ENCODE measurements at places on chromosomes 7 and 10.
A peak's percentile ranks its signal among the peaks of the same experiment; 100 is the strongest.

DNA sequence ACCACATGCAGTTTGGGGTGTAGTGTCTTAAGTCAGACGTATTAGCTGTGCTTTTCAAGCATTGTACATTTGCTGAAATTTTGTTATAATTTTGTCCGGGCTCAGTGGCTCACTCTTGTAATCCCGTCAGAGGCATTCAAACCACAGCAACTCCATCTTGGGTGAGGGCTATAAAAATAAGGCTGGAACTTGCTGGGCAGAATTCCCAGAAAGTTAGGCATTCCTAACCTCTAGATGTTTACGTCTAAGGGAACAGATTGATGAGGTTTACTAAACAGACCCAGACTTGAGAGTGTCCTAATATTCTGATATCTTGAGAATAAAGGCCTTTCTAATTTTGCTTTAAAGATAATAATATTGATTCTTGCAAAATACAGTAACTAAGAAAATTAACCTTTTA, 957.8 kb downstream of the NXPH1 start:
- DNase-seq: no peak

DNA sequence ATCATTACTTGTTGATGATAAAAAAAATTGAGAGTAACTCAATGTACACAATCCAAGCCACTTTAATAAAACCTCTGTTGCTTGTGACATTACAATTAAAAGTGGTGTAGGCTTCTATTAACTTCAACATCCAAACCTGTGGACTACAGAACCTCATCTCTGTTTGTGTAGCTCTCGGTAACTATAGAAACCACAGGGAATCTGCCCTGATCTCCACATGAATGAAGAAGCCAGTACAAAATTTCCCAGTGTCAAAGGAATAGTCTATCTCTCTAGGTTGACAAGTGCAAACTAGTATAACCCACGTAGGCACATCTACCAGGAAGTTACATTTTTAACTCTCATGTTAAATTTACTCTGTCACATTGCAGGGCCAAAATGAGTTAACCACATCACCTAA, 204.3 kb downstream of the CHCHD3 start:
- DNase-seq: no peak

GRCh38 chr10:122703483-122704448, 4.1 kb upstream of the C10orf120 start:
- peak; percentile 72 for DNase-seq

- DNase-seq: no peak
These were observed 455.7 kb downstream of the DGKB start for GRCh38 chr7:14446829-14447228.

DNA sequence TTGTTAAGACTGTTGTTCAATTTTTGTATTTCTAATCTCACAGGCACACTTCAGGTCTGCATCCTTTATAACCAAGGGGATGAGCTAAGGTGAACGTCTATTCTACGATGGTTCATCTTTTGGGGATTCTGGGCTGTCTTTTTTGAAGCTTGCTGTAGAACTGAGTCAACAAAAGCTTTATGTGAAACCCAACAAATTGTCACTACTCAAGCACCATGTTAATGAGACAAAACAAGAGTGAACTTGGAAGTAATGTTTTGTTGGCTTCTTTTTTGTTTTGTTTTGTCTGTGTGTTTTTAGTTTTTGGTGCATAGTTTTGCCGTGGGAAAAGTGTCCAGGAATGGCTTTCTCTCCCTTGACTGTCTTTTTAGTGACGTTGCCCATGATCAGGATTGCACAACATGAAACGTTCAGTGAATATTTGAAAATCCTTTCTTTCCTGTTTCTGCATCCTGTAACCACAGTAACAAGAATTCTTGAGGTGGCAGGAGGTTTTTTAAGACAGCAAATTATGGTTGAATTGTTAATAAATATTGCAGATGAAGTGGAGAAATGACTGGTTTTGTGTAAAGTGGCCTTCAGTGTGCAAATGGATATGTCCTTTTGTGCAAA, 65.6 kb downstream of the WIPF3 start:
- DNase-seq: peak; percentile 93

DNA sequence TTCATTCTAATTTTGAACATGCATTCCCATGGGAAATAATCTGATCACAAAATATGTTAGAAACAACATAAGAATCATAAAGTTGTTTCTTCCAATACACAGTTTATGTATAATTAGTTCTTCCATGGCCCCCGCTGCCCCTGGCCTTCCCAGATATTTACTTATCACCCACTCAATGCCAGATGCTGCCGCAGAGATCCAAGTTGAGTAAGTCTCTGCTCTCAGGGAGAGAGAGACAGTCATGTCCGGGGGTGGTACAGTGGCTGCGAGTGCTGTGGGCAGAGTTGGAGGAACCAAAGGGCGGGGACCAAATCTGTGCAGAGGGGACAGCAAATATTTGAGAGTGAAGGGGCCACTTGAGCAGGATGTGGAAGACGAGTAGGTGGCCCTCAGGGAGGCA, 37.1 kb downstream of the COL26A1 start:
- DNase-seq: no peak

DNA sequence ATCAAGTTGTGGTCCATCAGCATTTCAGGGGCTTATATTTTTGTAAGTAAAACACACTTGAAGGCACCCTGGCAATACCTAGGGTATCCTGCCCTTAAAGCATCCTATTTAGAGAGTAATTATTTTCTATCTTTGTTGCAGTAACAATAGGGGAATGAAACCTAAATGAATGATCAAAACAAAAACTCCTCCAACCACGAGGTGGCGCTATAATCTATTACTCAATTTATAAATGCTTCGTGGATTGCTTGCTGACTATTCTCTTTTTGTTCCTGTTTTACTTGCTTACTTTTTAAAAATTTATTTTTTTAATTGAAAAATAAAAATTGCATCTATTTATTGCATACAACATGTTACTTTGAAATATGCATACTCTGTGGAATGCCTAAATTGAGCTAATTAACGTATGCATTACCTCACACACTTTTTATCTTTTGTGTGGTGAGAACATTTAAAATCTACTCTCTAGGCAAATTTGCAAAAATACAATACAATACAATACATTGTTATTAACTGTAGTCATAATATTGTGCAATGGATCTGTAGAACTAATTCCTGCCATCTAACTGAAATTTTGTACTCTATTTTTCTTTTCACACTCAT, 147.7 kb upstream of the BMPER start:
- DNase-seq: peak; percentile 76

- no peak for DNase-seq
These were observed 4.7 kb downstream of the STOX1 start for GRCh38 chr10:68831961-68832455.

- DNase-seq: no peak
These were observed 58.1 kb upstream of the KIAA1217 start for GRCh38 chr10:24150853-24151252.

- no peak for DNase-seq
These were observed 46.1 kb downstream of the PTPRN2 start for GRCh38 chr7:158541346-158542010.

- DNase-seq: peak; percentile 99
These were observed 258.2 kb downstream of the SDK1 start for GRCh38 chr7:3559278-3559677.

- no peak for DNase-seq
These were observed 15.8 kb upstream of the SAMD8 start for GRCh38 chr10:75095631-75096030.

DNA sequence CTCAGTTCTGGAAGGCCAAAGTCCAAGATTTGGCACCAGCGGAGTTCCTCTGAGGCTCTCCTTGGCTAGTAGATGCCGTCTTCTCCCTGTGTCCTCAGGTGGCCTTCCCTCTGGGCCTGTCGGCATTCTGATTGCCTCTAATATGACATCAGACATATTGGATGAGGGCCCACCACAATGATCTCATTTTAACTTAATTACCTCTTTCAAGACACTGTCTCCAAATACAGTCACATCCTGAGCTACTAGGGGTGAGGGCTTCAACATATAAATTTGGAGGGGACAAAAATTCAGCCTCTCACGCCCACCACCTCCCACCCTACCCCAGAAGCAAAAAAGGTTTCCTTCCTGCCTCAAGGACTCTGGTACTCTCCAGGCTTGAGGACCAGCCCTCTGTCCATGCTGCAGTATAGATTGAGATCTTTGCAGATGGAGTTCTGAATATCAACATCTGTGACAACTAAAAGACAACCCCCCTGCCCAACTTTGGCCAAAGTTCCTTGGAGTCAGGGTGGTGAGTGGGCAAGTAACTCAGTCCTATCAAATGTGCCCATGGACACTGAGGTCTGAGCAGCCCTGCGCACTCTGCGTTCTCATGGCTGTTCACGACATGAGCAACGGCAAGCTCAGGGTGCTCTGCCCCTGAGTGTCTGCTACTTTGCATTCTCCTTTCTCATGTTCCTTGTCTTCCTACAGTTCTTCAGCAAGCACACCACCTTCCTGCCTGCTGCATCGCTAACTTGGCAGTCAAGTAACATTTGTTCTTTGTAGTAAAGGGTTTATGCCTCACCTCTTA, 11.5 kb downstream of the TMEM176B start:
- no peak for DNase-seq

DNA sequence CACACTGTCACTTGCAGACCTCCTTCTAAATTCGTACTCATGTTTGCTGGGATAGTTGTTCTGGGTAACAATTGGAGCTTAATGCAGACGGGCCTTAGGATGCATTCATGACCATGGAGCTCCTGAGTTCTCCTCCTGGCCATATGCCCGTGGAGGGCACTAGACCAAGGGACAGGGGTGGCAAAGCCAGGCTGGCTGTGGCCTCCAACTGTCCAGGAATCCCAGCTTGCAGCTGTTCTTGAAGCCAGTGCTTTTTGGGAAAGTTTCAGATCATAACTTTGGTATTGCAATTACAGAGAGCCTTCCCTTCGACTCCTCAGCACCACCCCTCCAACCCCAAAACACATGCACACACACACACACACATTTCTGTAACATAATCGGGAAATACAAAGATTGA, 30.6 kb downstream of the ANTXRL start:
- no peak for DNase-seq

GRCh38 chr10:128337860-128338378, 211.7 kb upstream of the MKI67 start:
- DNase-seq: no peak

GRCh38 chr7:17501441-17502212, 203.2 kb downstream of the AHR start:
- peak; percentile 48 for DNase-seq

DNA sequence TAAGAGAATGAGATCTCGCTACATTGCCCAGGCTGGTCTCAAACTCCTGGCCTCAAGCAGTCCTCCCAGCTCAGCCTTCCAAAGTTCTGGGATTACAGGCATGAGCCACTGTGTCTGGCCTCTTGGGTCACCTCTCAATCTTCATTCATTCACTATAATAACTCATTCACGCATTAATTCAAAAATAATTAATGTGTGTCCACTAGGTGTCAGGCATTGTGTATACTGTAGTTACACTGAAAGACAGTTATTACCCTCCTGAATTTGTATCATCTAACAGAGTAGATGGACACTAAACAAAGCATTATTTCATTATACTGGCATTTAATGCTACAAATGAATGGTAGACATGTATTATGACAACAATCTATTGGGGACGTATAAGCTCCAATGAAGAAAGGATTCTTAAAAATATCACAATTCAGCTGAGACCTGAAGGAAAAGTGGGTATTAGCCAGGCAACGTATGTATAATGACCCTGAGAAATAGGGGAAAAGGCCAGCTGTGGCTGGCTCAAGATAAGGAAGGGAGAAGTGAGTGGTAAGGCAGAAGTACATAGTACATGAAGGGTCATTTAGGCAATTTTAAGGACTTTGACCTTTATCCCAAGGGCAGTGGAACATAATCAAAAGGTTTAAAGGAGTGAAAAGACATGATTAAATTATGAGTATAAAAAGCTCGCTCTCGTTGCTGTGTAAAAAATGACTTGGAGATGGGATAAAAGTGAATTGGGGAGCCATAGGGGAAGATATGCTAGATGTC, 150.7 kb downstream of the BTAF1 start:
- DNase-seq: peak; percentile 21

- no peak for DNase-seq
These were observed 97.2 kb downstream of the PRKCQ start for GRCh38 chr10:6482737-6483357.

- no peak for DNase-seq
These were observed 8.1 kb downstream of the STK32C start for GRCh38 chr10:132299371-132300336.

GRCh38 chr7:52909131-52909530, 126.3 kb upstream of the POM121L12 start:
- no peak for DNase-seq

GRCh38 chr10:35937546-35937945, 295.4 kb upstream of the FZD8 start:
- no peak for DNase-seq

DNA sequence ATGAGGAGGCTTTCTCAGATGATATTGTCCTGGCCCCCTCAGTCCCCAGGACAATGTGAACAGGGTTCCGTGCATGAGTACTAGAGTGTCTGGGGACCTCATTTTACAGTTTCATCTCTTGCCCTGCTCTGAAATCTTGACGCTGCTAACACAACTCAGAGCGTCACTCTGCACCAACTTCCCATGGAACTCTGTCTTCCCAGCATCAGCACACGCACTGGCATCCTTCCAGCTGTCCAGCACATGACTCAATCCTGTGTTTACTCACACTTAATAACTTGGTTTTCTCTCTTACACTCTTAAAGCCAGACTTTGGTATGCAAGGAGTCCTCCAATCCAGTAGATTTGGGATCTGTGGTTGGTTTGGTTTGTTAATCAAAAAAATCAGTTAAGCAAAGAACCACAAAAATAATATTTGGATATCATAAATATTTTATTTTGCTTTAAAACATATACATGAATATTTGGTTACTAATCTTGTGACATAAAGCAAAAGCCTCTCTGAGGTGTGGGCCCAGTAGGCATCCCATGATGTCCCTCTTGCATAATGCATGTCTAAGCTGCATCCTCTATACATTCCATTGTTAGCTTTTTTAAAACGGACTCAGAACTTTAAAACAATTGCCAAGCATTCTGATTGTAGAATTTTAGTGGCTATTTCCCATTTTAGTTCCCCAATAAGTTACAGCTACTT, 131.0 kb downstream of the CXCL12 start:
- DNase-seq: peak; percentile 92

DNA sequence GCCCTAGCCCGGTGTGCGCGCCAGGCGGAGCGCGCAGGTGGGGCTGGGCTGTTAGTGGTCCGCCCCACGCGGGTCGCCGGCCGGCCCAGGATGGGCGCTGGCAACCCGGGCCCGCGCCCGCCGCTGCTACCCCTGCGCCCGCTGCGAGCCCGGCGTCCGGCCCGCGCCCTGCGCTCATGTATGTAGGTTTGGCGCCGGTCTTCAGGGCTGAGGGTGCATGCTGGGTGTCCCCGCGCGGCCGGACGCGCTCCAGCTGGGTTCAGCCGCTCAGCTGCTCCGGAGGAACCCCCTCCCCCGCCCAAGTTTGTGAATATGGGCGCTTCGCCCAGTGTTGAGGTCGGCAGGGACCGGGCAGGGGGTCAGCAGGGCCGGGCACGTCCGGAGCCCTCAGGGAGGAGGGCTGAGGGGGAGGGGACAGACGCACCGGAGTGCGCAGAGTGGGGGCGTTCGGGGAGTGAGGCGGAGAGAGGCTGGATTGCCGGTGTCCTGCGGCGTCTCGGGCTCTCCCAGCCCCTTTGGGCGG, 559 bp downstream of the VWC2 start:
- DNase-seq: no peak

Data from cardiac fibroblast (primary cell).